ENCODE measurements at places on chromosomes 7 and 10.

GRCh38 chr10:71835671-71836595 lies 15.1 kb downstream of the PSAP start:
- DNase-seq: peak; percentile 97

DNA sequence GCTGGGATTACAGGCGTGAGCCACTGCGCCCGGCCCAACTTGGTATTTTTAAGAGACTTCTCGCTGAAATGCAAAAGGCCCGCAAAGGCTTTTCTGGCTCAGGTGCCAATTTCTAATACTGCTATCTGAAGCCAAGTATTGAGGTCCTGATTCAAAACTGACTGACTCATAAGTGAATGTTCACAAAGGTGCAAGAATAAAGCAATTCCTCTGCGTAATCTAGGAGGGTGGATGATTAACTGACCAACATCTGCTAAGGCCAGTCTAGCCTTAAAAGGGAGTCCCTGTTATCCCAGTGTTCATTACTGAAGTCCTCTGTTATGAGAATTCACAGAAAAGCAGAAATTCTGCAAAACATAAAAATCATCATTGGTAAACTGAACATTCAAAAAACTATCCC lies 111.4 kb downstream of the SRPK2 start:
- peak; percentile 16 for DNase-seq

GRCh38 chr10:7070950-7071349 lies 339.9 kb downstream of the SFMBT2 start:
- DNase-seq: no peak

GRCh38 chr10:85635650-85636049 lies 730.9 kb downstream of the GRID1 start:
- DNase-seq: no peak

- DNase-seq: no peak
These were observed 155.1 kb upstream of the AUTS2 start for GRCh38 chr7:69443136-69443535.

DNA sequence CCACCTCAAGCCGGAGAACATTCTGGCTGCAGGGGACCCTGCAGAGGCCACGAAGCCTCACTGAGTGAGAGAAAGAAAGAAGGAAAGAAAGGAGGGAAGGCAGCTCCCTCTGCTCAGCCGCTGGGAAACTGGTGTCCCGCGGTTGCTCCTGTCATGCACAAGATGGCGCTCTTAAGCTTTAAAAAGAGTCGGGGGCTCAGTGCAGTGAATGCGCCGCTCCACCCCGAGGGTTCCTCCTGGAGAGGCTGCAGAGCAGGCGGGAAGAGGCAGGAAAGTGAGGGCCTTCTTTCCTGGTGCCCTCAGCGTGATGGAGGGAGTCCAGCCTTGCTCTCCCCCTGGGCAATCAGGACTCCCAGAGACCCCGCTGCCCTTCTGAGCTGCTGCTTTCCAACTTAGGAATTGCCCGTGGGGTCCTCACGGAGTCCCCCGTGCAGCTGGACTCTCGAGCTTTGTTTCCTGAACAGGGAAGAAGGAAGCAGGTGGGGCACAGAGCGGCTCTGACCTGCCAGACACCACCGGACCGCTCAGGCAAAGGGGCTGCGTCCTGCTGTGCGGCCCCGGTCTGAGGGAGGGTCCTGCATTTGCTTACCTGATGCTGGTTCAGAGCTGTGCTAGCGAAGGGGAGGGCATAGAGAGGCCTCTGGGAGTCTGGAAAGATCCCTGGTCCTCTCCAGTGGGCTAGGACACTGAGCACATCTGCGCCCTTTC lies 141.9 kb upstream of the MKI67 start:
- peak; percentile 9 for DNase-seq

GRCh38 chr7:82286798-82287140 lies 156.8 kb downstream of the CACNA2D1 start:
- no peak for DNase-seq

DNA sequence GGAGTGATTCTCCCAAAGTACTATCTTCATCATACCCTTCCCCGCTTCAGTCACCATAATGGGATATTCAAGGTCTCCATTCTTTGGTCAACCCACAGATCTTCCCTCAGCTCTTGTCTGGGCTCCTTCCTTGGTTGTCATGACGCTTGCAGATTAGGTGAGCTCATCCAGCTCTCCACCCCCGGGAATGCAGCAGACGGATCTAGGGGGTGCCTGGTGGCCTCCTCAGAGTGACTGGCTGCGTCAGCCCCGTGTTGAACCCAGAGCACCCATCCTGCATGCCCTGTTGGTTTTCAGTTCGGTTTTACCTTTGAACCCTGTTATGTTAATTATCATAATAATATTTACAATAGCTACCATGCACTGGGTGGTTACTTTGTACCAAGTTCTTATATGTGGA lies 6.4 kb downstream of the NEURL1 start:
- DNase-seq: no peak

GRCh38 chr10:51397695-51398094 lies 301.7 kb downstream of the CSTF2T start:
- peak; percentile 16 for DNase-seq

DNA sequence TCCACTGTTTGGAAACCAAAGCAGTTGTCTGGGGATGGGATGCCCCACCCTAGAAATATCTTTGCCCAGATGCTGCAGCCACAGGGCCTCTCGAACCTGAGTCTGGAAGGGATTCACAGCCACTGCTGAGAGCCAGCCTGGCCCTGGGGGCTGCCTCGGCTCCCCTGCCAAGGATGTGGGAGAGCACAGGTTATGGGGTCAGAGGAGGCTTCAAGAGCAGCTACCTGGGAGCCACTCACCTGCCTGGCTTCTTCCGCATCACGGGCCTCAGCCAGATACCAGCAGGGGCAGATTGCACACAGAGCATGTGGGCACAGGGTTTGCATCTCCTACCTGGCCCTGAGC lies 5.4 kb upstream of the PWWP2B start:
- no peak for DNase-seq

GRCh38 chr10:126459878-126460481 lies 71.7 kb upstream of the ADAM12 start:
- DNase-seq: peak; percentile 97

GRCh38 chr10:59876695-59877094 lies 29.7 kb downstream of the CCDC6 start:
- DNase-seq: no peak

GRCh38 chr10:6187278-6187677 lies 15.5 kb upstream of the PFKFB3 start:
- DNase-seq: no peak

GRCh38 chr7:26705567-26705966 lies 158.8 kb downstream of the SKAP2 start:
- peak; percentile 96 for DNase-seq

DNA sequence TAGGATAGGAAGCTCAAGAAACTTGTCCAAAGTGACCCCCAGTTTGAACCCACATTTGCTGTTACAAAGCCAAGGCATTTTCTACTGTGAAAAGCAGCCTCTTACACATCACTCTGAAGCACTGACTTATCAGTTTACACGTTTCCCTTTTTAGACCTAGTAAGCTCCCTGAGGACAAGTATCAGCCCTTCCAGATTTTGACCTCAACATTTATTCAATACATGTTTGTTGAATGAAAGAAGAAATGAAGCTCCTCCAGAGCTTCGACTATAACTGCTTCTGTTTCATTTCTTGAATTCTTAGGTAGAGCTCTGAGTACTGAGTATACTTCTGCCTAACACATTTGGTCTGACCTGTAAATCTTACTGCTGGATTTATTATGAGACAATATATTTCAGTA lies 2.7 kb downstream of the WASL start:
- DNase-seq: no peak

GRCh38 chr10:121556918-121557573 lies 41.2 kb downstream of the FGFR2 start:
- DNase-seq: no peak

DNA sequence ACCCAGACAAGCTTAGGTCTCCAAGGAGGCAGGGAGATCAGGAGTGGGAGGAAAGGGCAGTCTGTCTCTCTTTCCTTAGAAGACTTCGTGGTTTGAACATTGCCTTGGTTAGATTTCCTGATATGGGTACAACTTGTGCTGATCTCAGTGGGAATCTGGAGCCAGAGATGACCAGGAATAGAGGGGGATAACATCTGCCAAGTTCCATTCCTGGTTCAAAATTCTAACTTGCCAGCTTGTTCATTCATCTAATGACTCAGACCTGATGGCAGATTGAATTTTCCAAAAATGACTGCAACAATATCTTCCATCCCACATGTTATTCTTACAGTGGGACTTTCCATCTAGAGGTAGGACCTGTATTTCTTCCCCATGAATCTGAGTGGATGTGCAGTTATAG lies 394.3 kb upstream of the PODXL start:
- DNase-seq: peak; percentile 17

GRCh38 chr10:112335111-112335867 lies 38.6 kb upstream of the ACSL5 start:
- DNase-seq: no peak

- DNase-seq: no peak
These were observed 410.6 kb downstream of the GLRX3 start for GRCh38 chr10:130546841-130547240.

DNA sequence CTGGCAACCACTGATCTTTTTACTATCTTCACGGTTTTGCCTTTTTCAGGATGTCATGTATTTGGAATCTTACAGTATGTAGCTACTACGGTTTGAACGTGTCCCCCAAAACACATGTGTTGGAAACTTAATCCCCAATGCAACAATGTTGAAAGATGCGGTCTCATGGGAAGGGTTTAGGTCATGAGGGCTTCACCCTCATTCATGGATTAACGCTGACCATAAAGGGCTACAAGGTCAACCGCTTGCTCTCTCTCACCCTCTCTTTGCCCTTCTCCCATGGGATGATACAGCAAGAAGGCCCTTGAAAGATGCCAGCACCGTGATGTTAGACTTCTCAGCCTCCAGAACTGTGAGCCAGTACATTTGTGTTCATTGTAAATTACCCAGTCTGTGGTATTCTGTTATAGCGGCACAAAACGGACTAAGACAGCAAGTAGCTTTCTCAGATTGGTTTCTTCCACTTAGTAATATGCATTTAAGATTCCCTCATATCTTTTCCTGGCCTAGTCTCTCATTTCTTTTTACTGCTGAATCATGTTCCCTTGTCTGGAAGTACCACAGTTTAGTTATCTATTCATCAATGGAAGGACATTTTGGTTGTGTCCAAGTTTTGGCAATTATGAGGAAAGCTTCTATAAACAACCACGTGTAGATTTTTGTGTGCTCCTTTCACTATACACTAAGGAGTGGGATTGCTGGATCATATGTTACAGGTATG lies 3.0 kb upstream of the CRYGN start:
- DNase-seq: no peak

GRCh38 chr10:72219235-72219814 lies 3.2 kb upstream of the ASCC1 start:
- no peak for DNase-seq

- DNase-seq: no peak
These were observed 30.2 kb upstream of the NRCAM start for GRCh38 chr7:108486291-108486966.

GRCh38 chr10:29612657-29613056 lies 22.1 kb downstream of the SVIL start:
- DNase-seq: no peak
